Dorsolateral prefrontal cortex (tissue), 122 donors: ENCODE measurements at places on chromosomes 1 and 21. TPM values are rescaled to one million over a fixed set of nuclear protein-coding genes. Genes with fewer than 3 reads are reported as not detected.

DNA sequence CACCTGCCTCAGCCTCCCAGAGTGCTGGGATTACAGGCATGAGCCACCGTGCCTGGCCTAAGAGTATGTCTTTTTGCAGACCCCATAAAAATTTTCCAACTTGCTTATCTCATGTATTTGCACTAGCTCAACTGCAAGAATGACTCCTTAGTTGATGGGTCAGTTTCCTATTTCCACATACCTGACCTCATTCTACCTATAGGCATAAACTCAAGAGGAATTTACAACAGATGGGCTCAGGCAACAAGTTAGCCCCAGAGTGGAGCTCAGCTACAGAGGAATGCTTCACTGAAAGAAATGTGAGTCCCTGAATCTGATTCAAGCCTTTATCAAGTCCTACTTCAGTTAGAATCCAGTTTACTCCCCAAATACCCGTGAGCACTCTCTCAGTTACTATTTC is 5.3 kb upstream of the SLC37A1 start:
- no peak for DNase-seq

- no peak for DNase-seq
Measured at GRCh38 chr21:45863751-45864150, 117.8 kb upstream of the COL6A1 start.

The CD101 gene
- total RNA-seq: 6.6 TPM

The LCE1D gene
- total RNA-seq: not detected
